ENCODE measurements at places on chromosomes 6 and 20.

GRCh38 chr6:49782293-49782692 is 4.8 kb downstream of the PGK2 start:
- no peak for DNase-seq

DNA sequence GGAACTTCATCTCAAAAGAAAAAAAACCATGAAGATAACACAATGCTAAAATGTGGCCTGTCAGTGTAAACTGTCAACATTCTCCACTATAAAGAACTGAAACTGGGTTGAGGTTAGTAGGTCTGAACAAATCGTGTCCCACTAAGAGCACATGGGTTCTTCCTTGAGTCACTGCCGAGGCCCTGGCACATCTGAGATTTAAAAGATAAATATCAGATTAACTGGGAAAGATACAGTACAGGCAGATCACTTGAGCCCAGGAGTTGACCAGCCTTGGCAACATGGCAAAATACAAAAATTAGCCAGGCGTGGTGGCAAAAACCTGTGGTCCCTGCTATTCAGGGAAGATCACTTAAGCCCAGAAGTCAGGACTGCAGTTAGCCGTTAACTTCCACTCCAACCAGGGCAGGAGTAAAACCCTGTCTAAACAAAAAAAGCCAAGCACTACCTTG is 5.6 kb downstream of the EEF1A1 start:
- DNase-seq, result no peak

GRCh38 chr6:137964876-137965275 is 97.8 kb downstream of the TNFAIP3 start:
- no peak for DNase-seq

GRCh38 chr6:63705707-63706106 is 70.1 kb downstream of the PHF3 start:
- no peak for DNase-seq

DNA sequence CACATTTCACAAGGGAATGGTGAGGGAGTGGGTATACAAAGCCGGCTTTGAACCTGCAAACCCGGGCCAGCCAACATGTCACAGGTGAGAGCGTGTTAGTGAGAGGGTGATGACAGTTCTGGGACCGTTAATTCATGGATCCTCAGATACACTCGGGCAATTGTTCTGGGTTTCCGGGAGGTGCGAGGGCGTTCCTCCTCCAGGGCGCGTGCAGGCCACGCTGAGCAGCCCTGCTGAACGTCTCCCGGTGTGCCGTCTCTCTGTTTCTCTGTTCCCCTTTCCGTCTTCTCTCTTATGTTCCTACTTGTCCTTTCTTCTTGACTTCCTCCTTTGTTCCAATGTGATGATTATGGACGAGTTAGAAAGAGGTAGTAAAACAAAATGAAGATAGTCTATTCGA is 130.0 kb upstream of the GMDS start:
- no peak for DNase-seq
